CD4-positive, alpha-beta T cell treated with Interferon gamma for 1 hour (primary cell): ENCODE measurements at places on chromosomes 2 and 18.

GRCh38 chr18:74284980-74285355 lies 6.8 kb downstream of the CYB5A start:
- no peak for DNase-seq

DNA sequence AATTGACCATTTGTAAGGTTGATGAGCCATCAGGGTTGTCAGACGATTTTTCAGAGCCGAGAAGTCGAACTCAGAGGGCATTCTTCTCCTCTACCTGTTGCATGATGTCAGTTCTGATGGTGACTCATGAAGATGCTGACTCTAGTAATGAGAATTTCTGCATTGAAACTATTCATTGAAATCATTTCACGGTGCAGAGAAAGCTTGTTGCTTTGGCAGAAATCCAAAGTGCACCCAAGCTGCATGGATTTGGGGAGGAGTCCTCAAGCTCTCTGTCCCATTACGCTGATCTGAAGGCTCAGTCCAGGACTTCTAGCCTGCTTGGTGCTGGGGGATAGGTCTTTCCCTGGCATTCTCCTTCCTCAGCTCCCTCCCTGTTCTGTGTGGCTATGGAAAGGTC lies 125.7 kb upstream of the PXDN start:
- no peak for DNase-seq

DNA sequence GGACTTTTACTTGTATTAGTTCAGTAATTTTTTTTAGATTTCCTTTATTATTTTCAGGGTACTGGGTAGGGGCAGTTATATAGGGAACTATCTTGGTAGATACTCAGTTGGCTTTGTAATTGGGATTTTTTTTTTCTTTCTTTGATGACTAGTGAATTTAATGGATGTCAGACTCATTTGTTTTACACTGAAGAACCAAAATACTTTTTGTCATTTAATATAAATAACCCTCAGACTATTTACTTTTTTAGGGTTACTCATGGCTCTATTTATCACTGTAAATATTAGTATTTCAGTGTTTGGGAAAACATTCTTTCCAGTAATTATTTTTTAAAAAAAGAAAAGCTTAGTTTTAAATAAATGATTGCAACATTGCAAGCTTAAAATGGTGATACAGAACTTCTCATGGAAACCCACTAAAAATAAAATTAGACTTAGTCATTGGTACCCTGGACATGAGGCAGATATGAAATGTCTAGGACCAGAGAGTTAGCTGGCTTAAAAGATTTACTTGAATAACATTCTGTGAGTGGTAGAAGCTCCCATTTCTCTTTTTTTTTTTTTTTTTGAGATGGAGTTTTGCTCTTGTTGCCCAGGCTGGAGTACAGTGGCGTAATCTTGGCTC lies 74.4 kb upstream of the CYP20A1 start:
- DNase-seq: no peak

- DNase-seq: no peak
These were observed 65.9 kb downstream of the AAK1 start for GRCh38 chr2:69577467-69578197.

GRCh38 chr18:55576001-55576400 lies 12.0 kb downstream of the TCF4 start:
- DNase-seq: no peak

GRCh38 chr2:1910592-1911246 lies 166.4 kb upstream of the PXDN start:
- no peak for DNase-seq

DNA sequence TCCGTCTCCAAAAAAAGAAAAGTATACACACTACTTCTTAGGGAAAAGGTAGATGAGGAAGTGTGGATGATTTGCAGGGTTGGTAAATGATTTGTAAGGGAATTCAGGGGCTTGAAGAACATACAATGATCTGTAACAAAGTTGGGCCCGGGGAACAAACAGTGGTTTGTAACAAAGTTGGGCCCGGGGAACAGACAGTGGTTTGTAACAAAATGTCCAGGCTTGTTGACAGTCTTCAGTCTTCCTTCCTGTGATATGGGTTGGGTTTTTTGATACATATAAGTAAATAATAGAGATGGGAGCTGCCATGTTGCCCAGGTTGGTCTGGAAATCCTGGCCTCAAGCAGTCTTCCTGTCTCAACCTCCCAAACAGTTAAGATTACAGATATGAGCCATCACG lies 83.3 kb upstream of the UXS1 start:
- no peak for DNase-seq

GRCh38 chr2:187349326-187349944 lies 98.6 kb downstream of the CALCRL start:
- DNase-seq: no peak

- no peak for DNase-seq
These were observed 249.9 kb upstream of the SP5 start for GRCh38 chr2:170465241-170465640.

GRCh38 chr2:202377207-202377761 lies 1.2 kb downstream of the BMPR2 start:
- DNase-seq: no peak

DNA sequence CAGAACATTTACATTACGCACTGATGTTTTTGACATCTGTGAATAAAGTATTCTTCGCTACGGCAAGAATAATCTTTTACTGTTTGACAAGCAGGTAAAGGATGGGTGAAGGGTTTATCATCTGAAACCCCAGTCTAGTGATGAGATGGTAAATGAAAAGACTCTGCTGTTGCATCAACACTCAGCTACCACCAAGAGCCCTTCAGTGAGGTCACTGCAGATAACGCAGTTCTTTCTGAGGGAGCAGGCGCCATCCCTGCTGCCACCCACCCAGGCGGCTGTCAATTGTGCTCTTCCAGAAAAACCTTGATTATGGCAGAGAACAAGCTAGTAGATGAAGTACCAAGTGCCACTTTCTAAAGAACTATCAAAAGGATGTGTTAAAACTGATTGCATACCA lies 58.7 kb downstream of the ABCG8 start:
- no peak for DNase-seq

DNA sequence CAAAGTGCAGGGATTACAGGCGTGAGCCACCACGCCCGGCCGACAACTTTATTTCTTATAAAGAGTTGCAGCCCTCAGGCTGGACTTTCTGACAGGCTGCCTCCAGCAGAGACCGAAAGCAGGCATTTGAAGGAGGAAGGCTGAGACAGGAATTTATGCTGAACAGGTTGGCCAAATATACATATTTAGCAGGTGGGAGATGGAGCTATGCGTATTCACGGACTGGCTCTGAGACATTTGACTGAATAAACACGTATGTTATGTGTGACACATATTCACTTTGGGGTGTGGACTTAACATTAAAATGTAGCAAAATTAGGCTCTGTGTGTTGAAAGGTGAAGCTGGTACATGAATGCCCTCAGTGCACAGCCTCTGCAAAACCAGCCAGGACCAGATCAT lies 65.9 kb downstream of the SNTG2 start:
- no peak for DNase-seq

DNA sequence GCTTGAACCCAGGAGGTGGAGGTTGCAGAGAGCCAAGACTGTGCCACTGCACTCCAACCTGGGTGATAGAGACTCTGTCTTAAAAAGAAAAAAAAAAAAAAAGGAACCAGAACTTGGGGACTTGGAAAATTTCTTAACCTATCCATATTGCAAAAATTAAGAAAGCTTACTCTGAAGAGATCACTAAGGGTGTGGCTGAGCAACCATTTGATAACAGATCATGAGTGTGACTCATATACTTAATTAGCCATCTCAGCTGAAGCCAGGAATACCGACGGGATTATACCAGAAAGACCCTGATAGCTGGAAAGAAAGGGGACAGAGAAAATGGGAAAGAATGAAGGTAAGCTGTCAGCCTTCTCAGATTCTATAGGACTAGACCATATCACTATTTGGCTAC lies 7.1 kb upstream of the ADD2 start:
- DNase-seq: no peak

GRCh38 chr2:24909555-24910177 lies 10.4 kb downstream of the ADCY3 start:
- no peak for DNase-seq

DNA sequence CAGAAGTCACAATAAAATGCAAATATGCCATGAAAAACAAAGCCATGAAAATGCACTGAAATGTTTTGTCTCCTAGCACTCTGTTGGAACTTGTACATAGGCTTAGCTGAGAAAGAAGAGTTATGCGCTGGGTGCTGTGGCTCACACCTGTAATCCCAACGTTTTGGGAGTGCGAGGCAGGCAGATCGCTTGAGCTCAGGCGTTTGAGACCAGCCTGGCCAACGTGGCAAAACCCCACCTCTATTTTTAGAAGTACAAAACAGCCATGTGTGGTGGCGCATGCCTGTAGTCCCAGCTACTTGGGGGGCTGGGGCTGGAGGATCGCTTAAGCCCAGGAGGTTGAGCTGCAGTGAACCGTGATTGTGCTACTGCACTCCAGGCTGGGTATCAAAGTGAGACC lies 39.9 kb downstream of the IRS1 start:
- no peak for DNase-seq

DNA sequence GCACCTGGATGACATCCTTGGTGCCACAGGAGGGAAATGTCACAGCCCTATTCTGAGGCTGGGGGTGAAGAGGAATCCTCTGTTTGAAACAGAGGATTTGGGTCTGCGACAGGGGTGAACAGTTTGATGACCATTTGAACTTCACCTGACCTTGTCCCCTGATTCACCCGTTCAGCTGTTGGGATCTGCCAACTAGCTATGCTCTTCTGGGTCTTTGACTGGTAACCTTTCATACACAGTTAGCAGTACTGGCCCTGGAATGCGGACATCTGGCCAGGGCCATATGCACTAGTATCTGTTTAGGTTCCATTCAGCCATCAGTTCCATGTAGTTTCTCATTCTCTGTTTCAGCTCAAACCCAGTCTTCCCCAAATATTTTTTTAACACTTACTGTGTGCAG lies 72.6 kb upstream of the MCFD2 start:
- no peak for DNase-seq

GRCh38 chr18:2396162-2396505 lies 175.2 kb downstream of the METTL4 start:
- no peak for DNase-seq

DNA sequence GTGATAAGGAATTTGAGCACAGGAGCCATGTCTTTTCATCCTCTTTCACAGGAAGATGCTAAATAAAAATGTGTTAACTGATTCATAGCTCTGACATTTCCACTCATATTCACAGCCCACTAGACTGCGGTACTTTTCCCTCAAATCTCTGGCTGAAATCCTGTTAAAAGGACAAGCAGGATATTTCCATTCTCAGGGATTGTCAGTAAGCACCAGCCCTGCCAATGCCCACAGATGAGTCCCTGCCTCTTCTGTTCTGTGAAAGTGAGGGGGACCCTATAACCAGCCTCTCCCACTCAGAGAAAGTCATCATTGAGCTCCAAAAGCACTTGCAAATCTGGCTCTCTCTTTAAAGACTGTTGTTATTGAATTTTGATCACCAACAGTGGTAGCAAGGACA lies 440.5 kb downstream of the SETBP1 start:
- DNase-seq: no peak

DNA sequence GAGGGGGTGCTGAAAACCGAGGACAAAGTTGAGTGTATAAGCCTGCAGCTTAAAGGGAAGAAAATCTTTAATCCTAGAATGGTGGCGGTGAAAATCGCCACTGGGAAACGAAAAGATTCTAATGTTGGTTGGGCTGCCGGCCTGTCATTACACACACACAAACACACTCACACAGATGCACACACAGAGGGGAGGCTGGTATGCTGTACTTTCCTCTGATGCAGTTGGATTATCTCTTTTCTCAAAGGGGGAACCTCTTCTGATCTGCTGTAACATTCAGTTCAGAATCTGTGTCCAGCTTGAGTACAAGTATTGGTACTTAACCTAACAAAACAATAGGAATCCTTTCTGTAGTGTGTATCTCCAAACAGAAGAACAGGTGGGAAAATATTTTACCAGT lies 39.0 kb downstream of the ANXA4 start:
- no peak for DNase-seq

DNA sequence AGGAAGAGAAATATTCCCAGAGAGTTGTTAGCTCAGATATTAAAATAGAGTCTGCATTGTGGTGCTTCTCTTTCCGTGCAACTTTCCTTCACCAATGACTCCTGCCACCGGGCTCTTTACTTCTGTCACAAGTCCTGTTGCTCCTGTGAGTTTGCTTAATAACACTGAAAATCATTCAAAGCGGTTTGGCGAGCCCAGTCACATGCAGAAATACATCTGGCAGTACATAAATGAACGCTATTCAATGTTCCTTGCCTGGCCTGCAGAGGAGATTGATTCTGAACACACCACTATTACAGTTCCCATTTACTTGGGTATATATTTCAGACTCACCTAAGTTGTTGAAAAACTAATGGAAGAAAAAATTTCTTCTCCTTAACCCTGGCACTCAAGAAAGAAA lies 276.6 kb downstream of the ZNF521 start:
- no peak for DNase-seq

DNA sequence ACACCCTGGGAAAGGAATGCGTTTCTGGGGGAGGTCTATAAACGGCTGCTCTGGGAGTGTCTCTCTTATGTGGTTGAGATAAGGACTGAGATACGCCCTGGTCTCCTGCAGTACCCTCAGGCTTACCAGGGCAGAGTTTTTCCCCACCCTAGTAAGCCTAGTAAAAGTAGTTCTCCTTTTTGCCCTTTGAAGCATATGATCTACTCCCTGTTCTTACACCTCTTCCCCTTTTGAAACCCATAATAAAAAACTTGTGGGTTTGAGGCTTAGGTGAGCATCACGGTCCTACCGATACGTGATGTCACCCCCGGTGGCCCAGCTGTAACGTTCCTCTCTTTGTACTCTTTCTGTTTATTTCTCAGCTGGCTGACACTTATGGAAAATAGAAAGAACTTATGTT lies 97.4 kb downstream of the FSIP2 start:
- no peak for DNase-seq
